ENCODE measurements at places on chromosomes 3 and 15. TPM values are rescaled to one million over a fixed set of nuclear protein-coding genes. Genes with fewer than 3 reads are reported as not detected.

GRCh38 chr3:172153335-172153861, 114.0 kb downstream of the FNDC3B start:
- no peak for DNase-seq

GRCh38 chr3:169148448-169149348, 514.8 kb downstream of the MECOM start:
- no peak for DNase-seq

GOLGA8R gene
- 0.07 TPM for total RNA-seq

LRRC34 gene
- 10.0 TPM for total RNA-seq

DNA sequence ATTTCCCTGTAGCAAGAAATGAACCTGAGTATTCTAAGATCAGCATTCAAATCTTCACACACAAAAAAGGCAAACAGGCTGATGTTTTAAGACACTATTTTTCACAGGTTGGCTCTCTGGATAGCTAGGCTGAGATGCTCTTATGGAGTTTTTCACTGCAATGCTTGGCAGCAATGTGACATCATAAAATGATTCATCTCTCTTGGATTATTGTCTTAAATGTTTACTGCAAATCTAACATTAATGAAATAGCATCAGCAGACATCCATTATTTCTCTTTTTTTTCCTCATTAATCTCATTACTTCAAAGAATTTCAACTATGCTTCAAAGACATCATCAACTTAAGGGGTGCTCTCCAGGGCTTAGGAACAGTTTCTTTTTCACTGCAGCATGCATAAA, 23.6 kb upstream of the SSUH2 start:
- no peak for DNase-seq

GRCh38 chr3:100097919-100098783, 16.1 kb downstream of the FILIP1L start:
- DNase-seq, result no peak

- no peak for DNase-seq
These were observed 133.7 kb downstream of the VGLL4 start for GRCh38 chr3:11510001-11510340.

DNA sequence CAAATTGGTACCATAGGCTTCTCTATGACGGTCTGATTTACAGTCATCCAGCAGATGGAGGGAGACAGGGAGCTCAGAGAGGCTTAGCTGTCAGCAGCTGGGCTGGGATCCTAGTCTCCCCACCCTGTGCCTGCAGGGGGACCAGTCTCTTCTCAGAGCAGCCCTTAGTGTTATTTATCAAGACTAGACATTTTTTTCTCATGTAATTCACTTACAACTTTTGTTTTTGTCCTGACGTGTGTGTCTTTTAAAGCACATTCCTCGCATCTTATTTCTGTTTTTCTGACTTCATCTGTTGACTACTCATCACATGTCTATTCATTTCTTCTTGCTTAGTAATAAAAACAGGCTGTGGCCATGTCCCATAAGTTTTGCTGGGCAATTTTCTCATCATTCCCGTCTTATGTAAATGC, 116.1 kb downstream of the KLF13 start:
- no peak for DNase-seq

SLC2A2 gene
- total RNA-seq, result not detected

DNA sequence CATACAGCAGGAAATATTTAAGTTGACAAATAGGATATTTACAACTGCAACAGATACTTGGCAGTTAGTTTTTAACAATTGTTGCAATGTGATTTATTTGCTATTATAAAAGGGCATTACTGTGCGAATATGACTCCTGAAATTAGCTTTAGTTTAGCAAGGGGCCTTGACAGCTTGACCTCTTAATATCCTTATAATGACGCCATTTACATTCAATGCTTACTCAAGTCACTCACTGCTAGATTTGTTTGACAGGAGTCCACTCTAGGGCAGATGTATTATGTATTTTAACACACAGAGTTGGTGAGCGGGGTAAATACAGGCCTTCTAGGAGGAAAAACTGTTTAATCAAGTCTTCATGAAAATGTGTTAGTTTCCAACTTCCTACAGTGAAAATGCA, 58.1 kb upstream of the C15orf61 start:
- DNase-seq, result no peak

DNA sequence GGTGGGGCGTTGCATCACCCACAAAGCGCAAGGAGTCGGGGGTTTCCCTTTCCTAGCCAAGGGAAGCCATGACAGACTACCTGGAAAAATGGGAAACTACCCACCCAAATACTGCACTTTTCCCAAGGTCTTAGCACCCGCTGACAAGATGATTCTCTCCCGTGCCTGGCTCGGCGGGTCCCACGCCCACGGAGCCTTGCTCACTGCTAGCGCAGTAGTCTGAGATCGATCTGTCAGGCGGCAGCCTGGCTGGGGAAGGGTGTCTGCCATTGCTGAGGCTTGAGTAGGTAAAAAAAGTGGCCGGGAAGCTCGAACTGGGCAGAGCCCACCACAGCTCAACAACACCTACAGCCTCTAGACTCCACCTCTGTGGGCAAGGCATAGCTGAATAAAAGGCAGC, 112.9 kb downstream of the GSK3B start:
- DNase-seq, result no peak

MINAR1 gene
- total RNA-seq, result 3.8 TPM

- no peak for DNase-seq
These were observed 21.5 kb upstream of the USP3 start for GRCh38 chr15:63482874-63483323.

GRCh38 chr15:89371228-89372044, 36.8 kb upstream of the POLG start:
- DNase-seq, result no peak

BBX gene
- total RNA-seq, result 81.8 TPM

GUCA1C gene
- not detected for total RNA-seq

UBA7 gene
- total RNA-seq, result 24.4 TPM

CRABP1 gene
- not detected for total RNA-seq

DNA sequence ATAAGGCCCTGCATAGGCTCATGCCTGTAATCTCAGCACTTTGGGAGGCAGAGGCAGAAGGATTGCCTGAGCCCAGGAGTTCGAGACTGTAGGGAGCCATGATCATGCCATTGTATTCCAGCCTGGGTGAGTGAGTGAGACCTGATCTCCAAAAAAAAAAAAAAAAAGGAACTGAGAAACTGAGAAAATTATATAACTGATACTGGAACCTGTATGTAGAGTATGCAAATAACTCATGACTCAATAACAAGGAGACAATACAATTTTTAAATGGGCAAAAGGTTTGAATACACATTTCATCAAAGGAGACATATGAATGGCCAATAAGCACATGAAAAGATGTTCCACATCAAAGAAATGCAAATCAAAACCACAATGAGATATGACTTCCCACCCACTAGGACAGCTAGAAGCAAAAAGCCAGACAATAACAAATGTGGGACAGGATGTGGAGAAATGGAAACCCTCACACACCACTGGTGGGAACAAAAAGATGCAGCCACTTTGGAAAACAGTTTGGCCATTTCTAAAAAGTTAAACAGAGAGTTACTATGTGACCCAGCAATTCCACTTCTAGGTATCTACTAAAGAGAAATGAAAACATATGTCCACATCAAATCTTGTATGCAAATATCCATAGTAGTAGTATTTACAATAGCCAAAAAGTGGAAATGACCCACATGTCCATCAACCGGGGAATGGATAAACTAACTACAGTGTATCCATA, 70.7 kb downstream of the IQSEC1 start:
- DNase-seq, result no peak

GRCh38 chr3:61862614-61863289, 301.4 kb downstream of the PTPRG start:
- no peak for DNase-seq

FBXO40 gene
- not detected for total RNA-seq

DNA sequence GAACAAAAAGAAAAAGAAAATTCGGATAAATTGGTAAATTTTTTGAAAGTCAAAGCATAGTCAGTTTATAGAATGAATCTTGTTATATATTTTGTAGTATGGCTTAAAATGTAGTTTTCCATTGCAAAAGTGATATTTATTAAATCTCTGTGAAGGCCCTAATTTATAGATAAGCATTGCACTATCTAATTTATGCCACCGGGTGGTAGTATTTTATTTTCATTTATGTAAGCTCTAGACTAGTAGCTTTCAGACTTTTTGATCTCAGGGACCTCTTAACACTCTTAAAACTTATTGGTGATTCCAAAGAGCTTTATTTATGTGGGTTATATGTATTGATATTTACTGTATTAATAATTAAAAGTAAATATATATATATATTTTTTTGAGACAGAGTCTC, 133.9 kb upstream of the LRRFIP2 start:
- DNase-seq, result peak; percentile 72

EPHB1 gene
- 24.1 TPM for total RNA-seq

TMC3 gene
- total RNA-seq, result not detected

DNA sequence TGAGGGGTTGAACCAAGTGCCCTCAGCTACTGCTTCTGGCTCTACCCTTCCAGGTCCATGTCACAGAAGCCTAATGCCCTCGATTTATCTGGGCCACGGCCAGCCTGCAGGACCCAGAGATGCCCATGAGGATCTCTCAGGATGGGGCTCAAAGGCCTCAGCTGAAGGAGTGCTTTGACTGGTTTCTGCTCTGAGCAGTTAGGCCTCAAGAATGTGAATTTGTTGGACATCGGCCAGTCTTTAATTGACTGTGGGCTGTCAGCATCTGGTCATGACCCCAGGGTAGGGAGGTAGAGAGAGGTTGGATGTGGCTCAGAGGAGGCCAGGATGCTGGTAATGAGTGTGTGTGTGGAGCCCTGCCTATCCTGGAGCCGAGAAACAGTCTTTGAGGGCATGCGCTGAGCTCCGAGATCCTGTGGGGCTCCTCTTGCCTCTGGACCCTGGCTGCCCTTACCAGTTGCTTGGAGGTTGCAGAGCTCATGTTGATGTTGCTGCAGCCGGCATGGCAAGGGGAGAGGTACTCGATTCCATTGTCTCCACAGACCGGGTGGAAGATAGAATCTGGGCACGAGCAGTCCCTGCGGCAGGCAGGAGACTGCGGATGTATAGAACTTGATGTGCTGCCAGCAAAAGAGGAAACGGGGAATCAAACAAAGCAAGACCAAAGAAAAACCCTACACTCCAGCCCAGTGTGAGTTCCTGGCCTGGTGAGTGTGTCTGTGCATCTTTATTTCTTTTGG, 49.1 kb upstream of the RAB6B start:
- DNase-seq, result no peak

FAM98B gene
- total RNA-seq, result 18.9 TPM

- DNase-seq, result no peak
These were observed 159.4 kb upstream of the SLC2A2 start for GRCh38 chr3:171185959-171186358.

DNA sequence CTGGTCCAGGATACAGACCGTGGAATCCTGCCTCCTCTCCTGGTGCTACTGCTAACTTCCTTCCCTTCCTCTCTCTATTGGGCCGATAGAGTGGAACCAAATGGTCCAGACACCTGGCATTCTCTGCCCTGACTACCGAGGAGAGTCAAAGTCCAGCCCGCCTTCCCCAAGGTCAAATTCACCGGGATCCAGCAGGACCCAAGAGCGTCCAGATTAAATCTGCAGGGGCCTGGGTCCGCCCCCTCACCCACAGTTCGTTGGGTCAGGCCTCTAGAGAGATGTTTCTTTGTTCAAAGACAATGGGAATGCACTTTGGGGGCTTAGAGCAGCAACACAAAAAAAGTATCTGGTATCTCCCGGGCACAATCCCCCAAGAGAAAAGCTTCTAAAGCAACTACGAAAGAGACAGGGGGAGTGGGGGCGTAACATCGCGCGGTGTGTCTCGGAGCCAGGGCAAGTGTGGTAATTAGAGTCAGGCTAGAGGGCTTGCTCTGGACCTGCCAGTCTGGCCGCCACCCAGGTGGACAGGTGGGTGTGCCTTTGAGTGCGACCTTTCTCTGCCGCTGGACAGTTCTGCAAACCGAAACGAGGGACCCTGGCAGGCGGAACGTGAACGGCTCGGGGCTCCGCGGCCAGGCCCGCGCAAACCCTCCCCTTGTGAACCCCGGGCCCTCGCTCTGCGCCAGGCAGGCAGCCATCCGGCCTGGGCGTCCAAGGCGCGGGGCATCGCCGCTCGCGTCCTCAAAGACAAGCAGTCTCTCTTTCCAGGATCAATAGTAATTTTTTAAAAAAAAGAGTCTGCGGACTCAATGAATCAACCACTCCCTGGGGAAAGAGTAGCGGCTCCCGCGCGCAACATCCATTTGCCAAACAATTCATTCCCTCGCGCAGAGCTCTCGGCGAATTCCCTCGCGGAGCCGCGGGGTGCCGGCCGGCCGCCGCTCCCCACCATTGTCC, 806 bp downstream of the KLHL25 start:
- peak; percentile 73 for DNase-seq

GRCh38 chr15:83503595-83504364, 56.6 kb downstream of the SH3GL3 start:
- DNase-seq, result no peak

MYO5A gene
- 34.8 TPM for total RNA-seq

DNA sequence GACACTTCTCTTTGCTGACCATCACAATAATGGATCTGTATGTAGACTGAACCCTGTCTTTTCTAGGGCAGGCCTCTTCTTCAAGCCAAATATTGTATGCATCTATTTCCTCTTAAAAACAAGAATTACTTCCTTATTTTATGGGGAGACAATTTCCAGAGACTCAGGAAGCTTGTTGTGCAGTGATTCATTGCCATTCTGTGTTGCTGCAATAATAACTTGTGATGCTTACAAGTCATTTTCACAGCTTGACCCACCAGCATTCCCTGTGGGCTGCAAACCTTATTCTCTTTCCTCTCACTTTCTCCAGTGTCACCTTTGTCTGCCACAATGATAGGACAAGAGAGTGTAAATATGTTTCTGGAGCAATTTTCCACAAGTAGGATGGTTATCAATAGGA, 276.7 kb upstream of the SGO1 start:
- DNase-seq, result no peak

COL7A1 gene
- total RNA-seq, result 0.78 TPM

SAMMSON gene
- total RNA-seq, result not detected

SV2B gene
- 0.26 TPM for total RNA-seq

- DNase-seq, result no peak
These were observed 3.5 kb downstream of the PLA1A start for GRCh38 chr3:119601154-119601553.

DNA sequence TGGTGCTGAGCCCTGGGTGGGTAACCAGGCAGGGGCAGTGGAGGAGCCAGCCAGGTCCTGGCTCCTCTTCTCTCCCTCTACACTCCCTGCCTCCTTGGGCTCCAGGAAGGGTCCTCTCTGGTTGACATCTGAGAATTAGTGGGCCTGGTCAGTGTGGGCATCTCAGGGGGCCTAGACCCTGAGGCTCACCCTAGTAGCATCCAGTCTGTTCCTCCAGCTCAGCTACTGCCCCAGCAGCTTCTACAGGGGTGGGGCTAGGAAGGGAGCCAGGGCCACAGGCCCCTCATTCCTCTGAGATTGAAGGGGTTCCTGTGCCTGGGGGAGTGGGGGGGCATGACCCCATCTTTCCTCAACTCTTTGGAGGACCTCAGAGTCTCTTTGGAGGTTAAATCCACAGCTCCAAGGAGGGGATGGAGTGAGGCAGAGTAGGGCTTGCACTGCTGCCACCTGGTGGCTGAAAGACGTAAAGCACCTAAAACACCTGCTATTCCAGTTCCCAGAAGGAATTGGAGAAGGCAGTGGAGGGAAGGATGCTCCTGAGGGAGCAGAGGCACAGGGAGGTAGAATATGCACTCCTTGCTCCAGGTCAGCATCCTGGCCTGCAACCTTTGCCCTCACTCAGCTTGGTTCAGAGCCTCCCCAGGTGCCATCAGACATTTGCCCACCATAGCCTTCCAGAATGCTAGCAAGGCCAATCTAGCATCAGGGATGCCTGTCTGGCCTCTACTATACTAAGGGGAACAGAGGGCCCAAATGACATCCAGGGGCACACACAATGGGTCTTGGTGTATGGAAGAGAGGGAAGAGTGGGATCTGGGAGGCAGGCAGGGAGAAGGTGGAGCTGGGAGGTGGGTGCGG, 25.1 kb downstream of the C3orf18 start:
- peak; percentile 80 for DNase-seq
